ENCODE measurements at places on chromosomes 7 and 10. TPM values are rescaled to one million over a fixed set of nuclear protein-coding genes. Genes with fewer than 3 reads are reported as not detected.
A peak's percentile ranks its signal among the peaks of the same experiment; 100 is the strongest.

GRCh38 chr7:82579047-82579446, 135.5 kb upstream of the CACNA2D1 start:
- no peak for DNase-seq

GRCh38 chr7:158657189-158657746, 47.3 kb downstream of the NCAPG2 start:
- no peak for DNase-seq

DNA sequence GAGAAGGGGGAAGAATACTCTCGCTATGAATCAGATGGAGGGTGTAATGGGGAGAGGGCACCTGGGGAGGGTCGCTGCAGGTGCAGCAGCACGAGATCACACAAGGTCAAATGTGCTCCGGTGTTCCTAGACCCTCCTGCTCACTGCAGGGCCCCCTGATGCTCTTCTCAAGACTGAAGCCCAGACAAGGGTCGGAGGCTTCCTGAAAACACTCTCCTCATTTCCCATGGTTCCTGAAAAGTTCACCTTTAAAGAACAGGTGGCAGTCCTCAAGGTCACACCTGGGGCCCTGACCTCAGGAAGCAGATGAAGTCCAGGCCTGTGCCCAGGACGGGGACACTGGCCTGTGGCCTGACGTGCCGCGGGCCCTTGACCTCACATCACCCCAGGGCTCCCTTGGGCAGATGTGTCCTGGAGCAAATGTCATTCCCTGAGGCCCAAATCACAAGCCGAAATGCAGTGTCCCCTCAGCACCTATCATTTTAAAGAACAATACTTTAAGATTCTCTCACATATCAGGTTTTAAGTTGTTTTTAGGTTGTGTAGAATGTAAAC, 289.8 kb downstream of the GLRX3 start:
- DNase-seq = peak; percentile 31

DNA sequence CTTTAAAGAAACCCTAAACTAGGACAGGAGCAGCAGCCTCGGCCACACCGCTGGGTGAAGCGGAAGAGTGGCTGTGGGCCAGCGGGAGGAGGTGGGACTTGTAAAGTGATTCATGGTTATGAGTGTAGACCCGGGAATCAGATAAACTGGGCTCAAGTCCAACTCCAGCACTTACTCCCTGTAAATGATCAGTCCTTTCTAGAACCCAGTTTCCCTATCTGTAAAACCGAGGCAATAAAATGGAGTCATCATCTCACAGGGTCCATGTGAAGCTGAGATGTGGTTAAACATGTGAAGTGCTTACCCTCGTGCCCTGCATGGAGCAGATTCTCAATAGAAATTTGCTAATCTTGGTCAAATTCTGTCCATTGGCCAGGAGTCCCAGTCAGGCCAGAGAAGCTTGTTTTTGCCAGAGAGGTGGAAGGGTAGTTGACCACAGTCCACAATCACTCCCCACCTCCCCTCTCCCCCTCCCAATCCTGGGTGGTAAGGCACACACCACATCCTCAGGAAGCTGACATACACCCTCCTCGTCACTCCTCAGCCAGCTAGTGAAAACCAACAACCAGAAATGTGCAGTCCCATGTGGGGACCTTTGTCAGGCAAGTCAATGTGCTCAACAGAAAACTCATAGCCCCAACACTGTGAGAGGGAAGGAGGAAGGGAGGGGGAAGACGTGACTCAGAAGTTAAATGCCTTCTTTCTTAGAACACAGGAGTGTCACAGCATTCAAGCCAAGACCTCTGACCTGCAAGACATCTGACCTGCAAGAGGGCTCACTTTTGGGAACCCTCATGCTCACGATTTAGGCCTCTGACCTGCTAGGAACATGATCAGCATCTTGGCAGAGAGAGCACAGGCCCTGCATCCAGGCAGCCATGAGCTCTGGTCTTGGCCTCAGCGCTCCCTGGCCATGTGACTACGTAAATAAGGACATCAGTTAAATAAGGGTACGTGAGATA, 145.1 kb downstream of the PLXNA4 start:
- no peak for DNase-seq

- DNase-seq = no peak
These were observed 65.7 kb upstream of the FAM204A start for GRCh38 chr10:118407777-118408176.

GRCh38 chr7:25180592-25180923, 47.7 kb downstream of the NPVF start:
- DNase-seq = no peak

DNA sequence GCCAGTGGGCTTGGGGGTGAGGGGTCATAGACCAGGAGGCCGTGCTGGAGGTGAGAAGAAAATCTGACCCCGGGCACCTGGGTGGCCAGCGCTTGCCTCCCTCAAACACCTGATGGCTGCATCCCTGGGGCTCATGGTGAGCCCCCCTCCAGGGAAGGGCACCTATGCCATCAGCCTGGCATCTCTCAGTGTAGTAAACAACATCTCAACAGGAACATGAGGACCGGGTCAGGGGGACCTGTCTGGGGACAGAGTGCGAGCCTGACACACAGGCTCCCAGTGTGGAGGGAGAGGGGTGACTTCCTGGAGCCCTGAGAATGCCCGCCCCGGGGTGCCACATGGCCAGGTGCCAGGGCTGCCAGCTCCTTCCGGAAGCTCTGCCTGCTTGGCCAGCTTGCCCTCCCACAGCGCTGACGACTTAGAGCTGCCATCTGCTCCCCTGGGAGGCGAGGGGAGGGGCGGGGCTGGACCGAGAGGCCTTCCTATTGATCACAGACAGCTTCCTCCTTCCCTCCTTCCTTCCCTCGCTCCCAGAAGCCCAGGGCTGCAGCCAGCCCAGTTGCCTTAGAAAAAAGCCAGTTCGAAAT, 12.3 kb downstream of the STX1A start:
- DNase-seq = no peak

- DNase-seq = no peak
These were observed 54.0 kb downstream of the OAT start for GRCh38 chr10:124364674-124365073.

- DNase-seq = no peak
These were observed 70.1 kb downstream of the RNF133 start for GRCh38 chr7:122628651-122629411.

DNA sequence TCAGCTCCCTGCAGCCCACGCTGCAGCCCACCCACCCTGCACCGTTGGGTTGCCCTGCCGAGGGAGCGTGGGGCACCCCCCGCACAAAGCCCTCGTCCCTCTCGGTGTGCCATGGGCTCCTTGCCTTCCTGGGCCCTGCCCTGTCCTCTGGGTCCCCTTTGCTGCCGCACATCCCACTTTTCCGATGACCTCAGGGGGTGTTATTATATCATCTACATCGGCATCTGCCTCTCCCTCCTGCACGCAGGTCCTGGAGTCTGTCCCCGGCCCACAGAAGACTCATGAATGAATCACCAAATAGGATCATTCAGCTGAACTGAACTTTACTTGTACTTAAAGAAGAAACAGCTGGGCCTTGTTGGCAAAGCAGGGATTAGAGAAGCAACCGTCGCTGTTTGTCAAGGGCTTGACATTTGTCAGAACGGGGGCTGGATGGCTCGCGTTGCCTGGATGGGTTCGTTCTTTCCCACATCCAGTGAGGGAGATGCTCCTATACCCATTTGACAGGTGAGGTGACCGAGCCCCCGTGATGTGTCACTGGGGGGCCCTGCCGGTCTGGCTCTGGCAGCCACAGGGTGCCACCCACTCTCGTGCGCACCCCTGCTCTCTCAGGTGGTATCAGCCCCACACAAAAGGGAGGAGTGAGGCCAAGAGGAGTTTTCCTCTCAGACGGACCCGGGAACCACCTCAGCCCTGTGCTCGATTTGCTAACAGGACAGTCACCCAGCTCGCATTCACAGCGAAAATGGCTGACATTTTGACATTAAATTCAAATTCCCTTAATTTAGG, 58.6 kb upstream of the EBF3 start:
- no peak for DNase-seq

- DNase-seq = no peak
These were observed 7.9 kb downstream of the PKD1L1 start for GRCh38 chr7:47940088-47941013.

DNA sequence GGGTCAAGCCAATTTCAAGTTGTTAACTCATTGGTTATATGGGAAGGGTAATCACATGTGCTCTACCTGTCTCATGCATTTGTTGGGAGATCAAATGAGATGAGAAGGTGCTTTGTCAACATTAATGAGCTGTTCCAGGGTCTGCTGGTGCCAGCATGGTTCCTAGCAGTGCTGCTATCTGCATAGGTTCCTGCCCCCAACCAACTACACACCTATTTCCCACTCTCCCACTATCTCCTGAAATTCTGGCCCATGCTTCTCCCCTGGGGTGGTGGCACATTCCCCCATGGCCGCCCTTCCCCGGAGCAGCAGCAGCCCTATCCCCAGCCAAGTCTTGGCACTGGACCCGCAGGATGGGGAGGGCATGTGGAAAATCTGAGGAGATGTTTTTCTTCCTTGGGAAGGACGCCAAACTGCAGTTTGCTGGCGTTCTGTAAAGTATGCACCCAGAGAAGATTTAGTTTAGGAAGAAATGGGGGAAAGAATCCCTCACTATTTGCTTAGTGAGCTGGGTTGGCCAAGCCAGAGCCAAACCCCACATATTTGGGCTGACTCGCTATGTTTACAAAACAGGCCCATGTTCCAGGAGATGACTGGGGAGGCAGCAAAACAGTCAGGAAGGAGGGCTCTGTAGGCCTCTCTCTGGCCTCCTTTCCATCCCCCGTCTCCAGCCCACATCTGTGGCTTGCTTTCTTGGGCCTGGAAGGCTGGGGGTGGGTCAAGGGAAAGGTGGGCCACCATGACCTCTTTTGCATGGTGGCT, 42.5 kb downstream of the PPP1R3C start:
- DNase-seq = no peak

DNA sequence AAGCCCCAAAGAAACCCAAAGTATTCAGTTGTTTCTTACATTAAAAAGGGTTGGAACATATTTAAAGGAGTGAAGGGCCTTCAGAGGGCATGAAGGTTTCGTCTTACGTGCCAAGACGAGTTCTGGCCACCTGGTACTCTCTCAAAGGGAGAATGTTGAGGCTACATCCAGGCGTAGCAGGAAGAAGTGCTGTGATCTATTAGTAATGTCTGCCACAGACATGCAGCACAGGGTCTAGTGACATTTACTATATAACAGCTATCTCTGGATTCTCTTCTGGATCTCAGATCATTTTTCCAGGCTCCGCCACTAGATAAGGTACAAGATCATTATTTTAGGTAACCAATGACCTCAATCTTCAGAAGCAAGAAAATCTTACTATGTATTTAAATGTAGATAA, 76.5 kb upstream of the ARID5B start:
- no peak for DNase-seq

The DRGX gene
- not detected for total RNA-seq

The ZPBP gene
- total RNA-seq = not detected

The LIPK gene
- not detected for total RNA-seq

The TMEM273 gene
- total RNA-seq = 16.6 TPM
